ENCODE measurements at places on chromosomes 5 and 9.

DNA sequence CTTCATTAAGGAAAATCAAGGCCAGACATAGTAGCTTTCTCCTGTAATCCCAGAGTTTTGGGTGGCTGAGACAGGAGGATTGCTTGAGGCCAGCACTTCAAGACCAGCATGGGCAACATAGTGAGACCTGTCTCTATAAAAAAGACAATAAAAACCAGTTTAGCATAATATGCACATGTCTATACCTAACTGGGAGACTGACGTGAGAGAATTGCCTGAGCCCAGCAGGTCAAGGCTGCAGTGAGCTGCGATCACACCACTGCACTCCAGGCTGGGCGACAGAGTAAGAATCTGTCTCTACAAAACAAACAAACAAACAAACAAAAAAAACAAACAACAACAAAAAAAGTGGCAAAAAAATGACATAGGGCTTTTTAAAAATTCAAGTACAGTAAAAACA is 820.8 kb downstream of the MTRR start:
- DNase-seq, result no peak

- no peak for DNase-seq
Observed at GRCh38 chr9:127233550-127233949, 31.0 kb upstream of the GARNL3 start.

- DNase-seq, result no peak
Observed at GRCh38 chr9:115121181-115121580, 3.2 kb upstream of the TNC start.

GRCh38 chr5:125199968-125200865 is 453.8 kb upstream of the ZNF608 start:
- DNase-seq, result no peak

DNA sequence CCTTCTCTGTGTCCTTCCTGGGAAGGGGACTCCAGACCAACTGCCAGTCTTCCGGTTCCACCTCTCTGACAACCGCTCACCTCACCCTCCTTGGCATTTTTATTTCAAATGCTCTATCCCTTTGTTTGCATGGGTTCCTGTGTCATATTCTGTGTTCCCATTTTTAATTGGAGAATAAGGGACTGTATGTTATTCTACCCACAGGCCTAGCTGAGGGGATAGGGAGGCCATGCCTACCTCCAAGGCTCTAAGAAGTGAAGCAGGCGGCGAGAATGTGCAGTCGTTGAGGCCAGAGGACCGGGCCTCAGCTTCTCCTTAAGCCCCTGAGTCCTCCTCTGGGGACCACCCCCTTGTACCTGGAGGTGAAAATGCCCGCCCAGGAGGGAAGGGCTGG is 936 bp upstream of the WDR5 start:
- no peak for DNase-seq

DNA sequence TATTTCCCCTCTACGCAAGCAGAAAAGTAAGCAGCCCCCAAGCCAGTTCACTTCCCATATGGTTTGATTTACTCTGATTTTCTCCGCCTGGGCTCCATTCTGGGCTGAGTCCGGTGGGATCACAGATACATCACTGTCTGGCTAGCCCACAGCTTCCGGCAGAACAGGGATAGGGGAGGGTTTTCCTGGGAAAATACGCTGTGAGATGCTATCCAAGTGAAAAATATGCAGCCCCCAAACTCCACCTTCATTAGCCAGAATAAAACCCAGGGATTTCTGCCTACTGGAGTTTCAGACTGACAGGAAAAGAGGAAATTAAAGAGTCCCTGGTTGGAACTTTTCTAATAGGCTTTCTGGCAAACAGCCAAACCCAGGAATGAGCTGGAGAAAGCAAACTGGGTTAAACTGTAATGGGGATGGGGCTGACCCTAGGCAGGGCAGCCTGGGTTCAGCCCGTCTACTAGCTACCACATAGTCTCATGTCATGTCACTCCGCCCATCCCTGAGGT is 16.9 kb upstream of the NIPAL4 start:
- DNase-seq, result no peak

DNA sequence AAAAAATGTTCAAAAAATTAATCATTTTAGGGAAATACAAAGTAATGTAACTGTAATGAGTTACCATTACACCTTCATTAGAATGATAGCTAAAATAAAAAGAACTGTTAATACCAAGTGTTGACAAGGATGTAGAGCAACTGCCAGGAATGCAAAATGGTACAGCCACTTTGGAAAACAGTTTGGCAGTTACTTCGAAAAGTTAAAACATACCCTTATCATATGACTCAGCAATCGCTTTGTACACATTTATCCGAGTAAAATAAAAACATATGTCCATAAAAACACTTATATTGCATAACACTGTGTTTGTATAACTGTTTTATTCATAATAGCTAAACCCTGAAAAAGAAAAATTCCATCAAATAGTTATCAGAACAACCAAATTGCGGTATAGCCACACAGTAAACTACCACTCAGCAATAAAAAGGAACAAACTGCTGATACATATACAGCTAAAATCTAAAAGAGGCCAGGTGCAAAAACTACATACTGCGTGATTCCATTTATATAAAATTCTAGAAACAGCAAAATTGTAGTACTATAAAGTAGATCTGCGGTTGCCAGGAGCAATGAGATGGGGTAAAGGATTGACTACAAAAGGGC is 61.7 kb downstream of the RFX3 start:
- DNase-seq, result no peak

GRCh38 chr9:17402309-17402708 is 176.6 kb upstream of the SH3GL2 start:
- no peak for DNase-seq

- DNase-seq, result no peak
Observed at GRCh38 chr9:124343533-124344290, 71.5 kb downstream of the PSMB7 start.

DNA sequence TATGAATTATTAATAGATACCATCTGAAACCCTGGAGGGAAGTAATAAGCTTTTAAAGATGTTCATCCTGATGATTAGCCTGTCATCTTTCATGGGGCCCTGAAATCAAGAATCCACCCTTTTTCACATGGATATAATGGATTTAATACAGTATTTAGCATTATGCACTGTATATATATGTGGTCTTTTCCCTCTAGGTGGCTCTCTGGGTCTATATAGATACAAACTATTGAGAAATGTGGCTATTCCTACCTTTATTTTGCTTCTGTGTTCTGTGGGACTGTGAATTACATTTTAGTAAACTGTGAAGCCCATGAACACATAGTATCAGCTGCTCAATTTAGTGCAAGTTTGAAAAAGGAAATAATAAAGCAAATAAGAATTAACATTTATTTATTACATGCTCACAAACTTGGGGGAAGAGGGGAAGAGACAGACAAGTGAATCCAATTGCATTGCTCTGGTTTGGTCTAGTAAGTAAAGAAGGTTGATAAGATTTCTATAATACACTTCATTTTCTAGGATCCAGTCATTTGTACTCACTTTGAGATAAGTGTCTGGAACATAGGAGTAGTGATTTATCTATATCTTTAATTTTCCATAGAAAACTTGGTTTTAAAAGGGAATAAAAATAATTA is 112.2 kb downstream of the SCAMP1 start:
- no peak for DNase-seq

- no peak for DNase-seq
Observed at GRCh38 chr5:116709082-116709481, 134.5 kb upstream of the SEMA6A start.

DNA sequence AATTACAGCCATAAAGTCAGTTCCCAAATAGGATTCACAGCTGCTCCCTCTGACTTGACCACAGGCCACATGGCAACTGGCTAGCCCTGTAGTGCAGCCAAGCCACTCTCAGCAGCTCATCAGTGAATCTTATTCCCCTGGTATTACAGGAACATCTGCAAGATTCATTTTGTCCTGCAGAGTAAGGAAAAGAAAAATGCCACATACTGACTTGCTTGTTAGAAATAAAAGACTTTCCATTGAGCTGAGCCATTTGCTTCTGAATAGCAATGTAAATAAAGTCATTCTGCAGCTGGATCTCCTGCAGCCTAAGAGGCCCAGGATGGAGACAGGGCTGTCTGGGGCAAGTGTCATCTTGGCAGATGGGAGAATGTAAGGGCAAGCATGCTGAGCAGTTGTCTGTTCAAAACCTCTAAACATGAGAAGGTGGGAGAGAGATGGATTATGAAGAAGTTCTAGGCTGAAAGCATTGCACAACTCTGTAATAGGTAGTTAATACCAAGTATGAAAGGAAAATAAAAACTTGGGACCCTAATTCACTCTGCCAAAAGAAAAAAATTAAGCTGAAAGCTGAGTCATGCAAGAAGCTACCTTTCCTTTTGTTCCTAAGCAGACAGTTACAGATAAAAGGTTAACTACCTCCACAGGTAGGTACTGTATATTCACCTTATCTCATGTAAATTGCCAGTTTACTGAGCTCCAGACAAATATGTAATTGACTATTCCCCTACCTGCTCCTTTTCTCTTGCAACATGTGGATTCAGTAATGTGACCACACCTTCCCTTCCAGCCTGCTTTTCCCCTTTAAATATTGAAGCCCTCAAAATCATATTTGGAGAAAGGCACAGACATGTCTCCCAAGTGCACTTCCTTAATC is 244.4 kb upstream of the RAI14 start:
- DNase-seq, result no peak

GRCh38 chr9:110767559-110768063 is 99.0 kb downstream of the MUSK start:
- DNase-seq, result no peak

DNA sequence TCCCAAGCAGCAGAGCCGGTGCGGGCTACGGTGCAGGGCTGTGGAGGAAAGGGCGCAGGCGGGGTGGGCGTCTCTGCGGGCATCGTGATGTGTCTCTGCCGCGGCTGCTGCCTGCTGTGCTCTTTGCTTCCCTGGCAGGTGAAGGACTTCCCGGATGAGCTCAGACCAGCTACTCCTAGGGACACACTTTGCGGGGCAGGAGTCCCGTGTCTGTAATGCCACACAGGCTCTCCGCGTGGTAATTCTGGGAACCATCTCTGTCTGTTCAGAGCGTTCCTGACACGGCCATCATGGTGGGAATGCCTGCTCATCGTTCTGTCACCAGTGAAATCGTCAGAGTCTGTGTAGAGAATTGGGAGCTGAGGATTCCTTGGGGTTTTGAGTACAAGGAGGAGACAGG is 235.5 kb downstream of the FANCC start:
- no peak for DNase-seq

- peak; percentile 22 for DNase-seq
Observed at GRCh38 chr5:50968356-50969149, 302.1 kb downstream of the PARP8 start.

GRCh38 chr9:116987721-116988485 is 300.8 kb downstream of the TRIM32 start:
- DNase-seq, result no peak

GRCh38 chr5:38441453-38442246 is 114.8 kb downstream of the LIFR start:
- peak; percentile 89 for DNase-seq

- no peak for DNase-seq
Observed at GRCh38 chr9:36007316-36007708, 29.4 kb upstream of the RECK start.

DNA sequence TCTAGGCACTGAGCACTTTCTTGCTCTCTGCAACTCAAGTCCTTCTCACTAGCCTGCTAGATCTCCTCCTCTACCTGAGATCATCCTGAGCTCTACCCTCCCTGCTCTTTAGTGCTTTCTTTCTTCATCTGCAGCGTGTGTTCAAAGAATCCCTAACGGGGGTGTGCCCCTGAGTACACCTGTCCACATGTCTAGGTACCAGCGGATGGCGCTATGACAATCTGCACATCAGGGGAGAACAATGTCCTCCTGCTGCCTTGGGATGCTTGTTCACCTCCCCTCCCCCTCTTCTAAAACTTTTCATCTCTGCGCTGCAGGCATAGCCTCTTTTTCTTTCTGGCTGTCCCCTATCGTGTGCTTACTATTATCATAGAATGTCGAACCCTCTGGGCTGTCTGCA is 42.7 kb downstream of the PTPN3 start:
- DNase-seq, result no peak

GRCh38 chr9:120946259-120946658 is 19.7 kb upstream of the TRAF1 start:
- DNase-seq, result no peak
